NCI-H345 (cell line): ENCODE measurements at places on chromosomes 16 and 17.

- no peak for DNase-seq
Measured at GRCh38 chr16:85072076-85072860, 40.0 kb downstream of the CIBAR2 start.

GRCh38 chr17:56431736-56432135, 161.8 kb upstream of the NOG start:
- no peak for DNase-seq

- DNase-seq, result no peak
Measured at GRCh38 chr17:27974531-27975145, 67.8 kb upstream of the NLK start.

- DNase-seq, result no peak
Measured at GRCh38 chr17:1518410-1518809, 2.0 kb upstream of the INPP5K start.

- no peak for DNase-seq
Measured at GRCh38 chr17:70288540-70289290, 119.4 kb downstream of the KCNJ2 start.

GRCh38 chr17:16997514-16998429, 25.9 kb upstream of the TNFRSF13B start:
- no peak for DNase-seq

DNA sequence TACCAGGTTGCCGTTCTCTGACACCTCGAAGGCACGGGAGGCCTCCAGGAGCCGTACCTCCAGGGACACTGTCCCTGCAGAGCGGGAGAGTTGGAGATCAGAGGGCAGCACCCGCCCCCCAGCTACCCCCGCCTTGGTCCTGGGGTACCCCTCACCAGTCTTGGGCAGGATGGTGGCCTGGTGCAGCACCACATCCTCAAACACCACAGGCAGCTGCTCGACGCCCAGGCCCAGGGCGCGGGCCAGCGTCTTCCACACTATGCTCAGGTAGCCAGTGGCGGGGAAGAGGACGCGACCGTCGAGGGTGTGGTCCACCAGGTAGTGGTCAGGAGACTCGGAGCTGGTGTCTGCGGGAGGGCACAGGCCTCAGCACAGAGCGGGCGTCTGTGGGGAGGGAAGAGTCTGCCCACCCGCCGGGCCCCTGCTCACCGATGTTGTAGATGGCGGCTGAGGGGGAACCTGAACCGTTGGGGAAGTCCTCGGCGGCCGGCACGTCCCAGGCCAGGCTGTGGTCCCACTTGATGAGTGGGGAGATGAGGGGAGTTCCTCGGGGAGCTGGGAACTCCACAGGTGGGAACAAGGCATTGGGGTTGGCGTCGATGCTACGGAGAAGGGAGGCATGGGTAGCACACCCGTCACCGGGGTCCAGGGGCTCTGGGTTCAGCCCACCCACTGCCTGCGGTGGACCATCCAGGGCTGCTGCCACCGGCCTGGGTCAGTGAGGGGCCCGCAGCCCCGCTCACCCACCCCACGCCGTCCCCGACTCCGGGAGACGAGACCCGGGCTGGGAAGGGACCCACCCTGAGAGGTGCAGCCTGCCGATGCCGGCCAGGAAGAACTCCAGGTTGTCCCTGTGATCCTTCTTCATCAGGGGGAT, 9.8 kb downstream of the FASN start:
- no peak for DNase-seq

GRCh38 chr17:80855948-80856862, 135.4 kb upstream of the CHMP6 start:
- DNase-seq, result no peak

DNA sequence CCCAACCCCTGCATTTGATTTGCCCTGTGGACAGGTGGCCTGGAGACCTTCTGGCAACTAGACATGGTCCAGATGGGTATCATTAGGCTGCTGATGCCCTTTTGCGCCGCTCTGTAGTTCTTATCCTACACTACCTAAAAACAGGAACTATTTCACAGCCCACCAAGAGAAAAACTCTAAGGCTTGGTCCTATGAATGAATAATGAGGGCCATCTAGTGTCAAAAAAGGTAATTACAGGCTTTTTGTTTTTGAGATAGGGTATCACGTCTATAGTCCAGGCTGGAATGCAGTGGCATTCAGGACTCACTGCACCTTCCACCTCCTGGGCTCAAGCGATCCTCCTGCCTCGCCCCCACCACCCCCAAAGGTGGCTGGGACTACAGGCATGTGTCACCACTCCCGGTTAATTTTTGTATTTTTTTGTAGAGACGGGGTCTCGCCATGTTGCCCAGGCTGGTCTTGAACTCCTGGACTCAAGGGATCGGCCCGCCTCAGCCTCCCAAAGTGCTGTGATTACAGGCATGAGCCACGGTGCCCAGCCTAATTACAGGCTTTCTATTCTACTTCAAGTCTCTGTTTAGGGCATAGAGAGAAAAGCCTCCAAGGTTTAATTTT, 20.9 kb downstream of the COIL start:
- DNase-seq, result peak; percentile 42

DNA sequence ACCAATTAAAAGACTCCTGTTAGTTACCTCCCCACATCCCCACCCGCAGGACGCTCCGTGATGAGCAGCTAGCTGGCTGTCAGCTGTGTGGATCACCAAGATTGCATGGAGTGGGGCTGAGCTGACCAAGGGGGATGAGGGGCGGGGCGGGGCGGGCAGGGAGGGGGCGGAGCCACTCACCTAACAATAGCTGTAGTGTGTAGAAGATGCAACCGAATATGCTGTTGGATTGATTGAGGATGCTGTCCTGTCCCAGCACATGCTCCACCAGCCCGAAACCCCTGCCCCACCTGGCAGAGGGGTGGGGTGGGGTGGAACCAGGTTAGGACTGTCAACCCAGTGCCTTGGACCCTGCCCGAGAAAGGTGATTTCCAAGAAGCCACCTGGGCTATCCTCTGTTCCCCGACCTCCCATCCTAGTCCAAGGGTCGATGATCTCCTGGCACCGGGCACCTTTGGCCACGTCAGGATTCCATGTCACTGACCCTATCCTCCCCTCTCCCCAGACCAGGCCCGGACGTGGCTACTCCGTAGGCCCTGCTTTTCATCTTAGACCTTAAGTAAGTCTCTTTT, 1.4 kb downstream of the VKORC1 start:
- DNase-seq, result peak; percentile 35

- no peak for DNase-seq
Measured at GRCh38 chr17:7922269-7922844, 6.3 kb upstream of the RNF227 start.

DNA sequence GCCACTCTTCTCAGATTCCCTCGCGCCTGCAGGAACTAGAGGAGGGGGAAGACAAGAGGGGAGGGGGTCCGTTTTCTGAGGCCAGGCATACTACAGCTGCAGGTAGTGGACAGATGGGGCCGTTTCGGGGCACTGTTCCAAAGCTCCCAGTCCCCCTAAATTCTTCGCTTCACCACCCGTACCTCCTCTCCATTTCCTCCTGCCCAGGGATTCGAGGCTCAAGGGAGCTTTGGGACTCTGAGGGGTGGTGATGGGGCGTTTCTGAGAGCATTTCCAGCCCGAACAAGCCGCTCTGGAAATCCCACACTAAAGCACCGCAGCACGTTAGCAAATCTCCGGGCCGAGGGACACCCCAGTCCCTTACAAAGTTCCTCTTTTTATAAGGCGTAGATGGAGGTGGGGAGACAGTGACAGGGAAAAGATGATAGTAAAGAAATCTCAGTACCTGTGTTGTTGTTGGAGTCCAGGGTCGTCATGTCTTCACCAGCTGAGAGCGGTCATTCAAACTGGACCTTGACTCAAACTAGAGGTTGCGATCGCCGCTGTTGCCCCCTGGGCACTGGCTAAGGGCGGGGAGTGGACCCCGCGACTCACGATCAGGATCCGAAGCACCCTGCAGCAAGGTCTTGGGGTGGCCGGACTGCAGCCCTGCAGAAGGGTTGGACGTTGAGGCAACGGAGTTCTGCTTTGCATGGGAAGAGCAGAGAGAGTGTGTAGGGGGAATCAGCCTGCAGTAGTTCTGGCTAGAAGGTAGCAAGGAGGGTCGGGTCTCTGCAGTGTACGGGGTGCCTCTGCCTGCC, 570 bp downstream of the NR1D1 start:
- no peak for DNase-seq

DNA sequence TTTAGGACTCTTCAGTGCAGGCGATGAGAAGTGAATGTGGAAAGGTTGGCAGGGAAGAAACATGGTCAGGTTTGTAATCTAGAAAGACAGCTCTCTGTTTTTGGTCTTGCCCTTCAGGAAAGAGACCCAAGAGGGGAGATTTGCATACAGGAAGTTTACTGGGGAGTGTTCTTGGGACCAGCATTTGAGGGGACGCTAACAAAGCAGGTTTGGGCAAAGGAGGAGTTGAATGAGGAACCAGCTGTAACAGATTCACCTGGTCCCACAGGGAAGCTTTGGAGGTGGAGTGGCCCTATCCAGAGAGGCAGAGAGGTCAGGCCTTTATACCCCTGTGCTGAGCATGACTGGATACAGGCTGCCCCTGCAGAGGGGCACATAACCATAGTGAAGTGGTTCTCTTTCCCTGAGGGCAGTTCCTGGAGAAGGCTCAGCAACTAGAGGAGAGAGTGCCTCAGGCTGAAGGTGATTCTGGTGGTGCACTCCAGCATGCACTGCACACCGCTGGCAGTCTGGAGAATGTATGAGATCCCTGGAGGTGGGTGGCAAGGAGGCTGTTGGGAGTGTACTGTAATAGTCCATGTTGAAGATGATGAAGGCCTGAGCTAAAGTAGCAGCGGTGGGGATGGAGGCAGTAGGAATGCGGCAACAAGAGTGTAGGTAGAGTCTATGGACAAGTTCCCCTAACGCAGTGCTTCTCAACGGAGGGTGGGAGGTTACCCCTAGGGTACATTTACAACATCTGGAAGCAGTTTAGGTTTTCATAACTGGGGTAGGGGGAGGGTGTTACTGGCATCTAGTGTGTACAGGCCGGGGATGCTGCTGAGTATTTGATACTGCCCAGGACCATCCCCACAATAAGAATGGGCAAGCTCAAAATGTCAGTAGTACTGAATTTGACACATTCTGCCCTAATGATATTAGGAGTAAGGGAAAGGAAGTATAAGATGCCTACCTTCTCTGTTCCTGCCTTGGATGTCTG, 37.2 kb downstream of the MAP2K6 start:
- DNase-seq, result no peak

- DNase-seq, result no peak
Measured at GRCh38 chr17:35717475-35717874, 14.0 kb upstream of the RASL10B start.

- no peak for DNase-seq
Measured at GRCh38 chr16:85313526-85314301, 201.4 kb upstream of the CIBAR2 start.

DNA sequence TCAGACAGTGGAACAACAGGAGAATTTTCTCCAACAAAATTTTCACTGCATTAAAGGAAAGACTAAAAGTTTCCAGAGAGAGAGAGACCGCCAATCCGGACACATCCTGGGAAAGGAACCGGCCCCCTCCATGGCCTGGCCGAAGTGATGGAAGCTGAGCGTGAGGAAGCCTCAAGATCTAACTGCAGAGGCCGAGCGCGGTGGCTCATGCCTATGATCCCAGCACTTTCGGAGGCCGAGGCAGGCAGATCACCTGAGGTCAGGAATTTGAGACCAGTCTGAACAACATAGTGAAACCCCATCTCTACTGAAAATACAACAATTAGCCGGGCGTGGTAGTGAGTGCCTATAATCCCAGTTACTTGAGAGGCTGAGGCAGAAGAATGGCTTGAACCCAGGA, 3.9 kb downstream of the CTRB2 start:
- no peak for DNase-seq

- DNase-seq, result no peak
Measured at GRCh38 chr16:84498859-84499620, 5.4 kb downstream of the MEAK7 start.

- DNase-seq, result no peak
Measured at GRCh38 chr17:68035131-68035522, 408 bp upstream of the KPNA2 start.

DNA sequence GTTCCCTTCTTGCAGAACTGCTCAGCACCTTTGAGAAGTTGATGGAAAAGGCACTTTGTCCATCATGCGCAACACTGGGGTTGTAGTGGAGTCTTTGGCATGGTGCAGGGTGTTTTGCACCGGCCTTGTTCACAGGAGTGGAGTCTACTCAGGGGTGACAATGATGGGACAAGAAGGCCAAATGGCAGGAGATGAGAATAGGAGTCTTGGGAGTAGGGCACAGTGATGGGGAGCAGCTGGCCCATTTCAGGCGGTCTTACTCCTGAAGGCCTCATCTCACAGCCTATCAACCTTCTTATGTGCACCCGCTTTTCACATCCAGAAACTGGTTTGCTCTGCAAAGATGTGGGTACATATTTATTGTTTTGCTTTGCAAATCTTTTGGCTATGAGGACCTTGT, 13.4 kb upstream of the KCNG4 start:
- DNase-seq, result no peak

DNA sequence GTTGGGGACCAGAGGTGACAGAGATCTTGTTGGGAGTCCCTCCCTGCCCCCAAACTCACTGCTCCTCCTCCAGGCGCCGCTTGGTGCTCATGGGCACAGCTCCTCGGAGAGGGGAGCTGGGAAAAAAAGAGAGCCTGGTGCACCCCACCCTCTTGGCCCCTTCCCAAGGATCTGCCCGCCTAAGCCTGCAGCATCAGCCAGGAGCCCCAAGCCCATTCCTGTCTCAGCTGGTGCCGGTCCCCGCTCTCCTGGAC, 400 bp downstream of the HCFC1R1 start:
- DNase-seq, result peak; percentile 59

- no peak for DNase-seq
Measured at GRCh38 chr17:78226055-78226758, 5.2 kb upstream of the TMEM235 start.

DNA sequence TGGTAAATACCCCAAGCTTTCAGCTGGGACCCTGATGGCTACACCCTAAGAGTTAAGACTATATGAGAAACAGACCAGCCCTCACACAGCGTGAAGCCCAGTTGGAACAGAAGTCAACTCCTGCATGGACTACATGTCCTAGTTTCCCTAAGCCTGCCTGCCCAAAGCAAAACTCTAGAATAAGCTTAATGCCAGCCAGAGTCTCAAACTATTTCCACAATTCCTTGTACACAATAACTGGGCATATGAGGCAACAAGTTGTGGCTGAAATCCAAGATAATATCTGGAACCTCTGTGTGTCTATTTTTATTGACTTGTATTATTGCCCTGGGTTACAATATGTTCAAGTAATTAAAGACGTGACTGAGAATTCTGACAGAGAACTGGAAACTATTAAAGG, 19.4 kb downstream of the MYH10 start:
- DNase-seq, result no peak

DNA sequence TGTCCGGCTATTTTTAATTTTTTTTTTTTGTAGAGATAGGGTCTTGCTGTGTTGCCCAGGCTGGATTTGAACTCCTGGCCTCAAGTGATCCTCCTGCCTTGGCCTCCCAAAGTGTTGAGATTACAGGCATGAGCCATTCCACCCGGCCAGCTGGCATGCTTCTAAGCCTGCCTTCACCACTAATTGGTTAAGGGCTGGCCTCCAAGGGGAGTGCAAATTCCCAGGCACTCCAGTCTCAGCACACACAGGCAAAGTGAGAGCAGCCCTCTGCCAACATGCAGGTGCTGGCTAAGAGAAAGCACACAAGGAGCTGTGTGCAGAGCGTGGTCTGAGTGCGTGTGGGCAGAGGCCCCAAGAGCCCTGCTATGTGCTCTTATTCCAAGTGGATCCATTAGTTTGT, 149.8 kb upstream of the HS3ST2 start:
- no peak for DNase-seq

- DNase-seq, result no peak
Measured at GRCh38 chr16:17138801-17139200, 332.0 kb downstream of the XYLT1 start.
